ENCODE measurements at places on chromosomes 1 and 21.

- DNase-seq: no peak
These were observed 8.8 kb downstream of the SLC19A1 start for GRCh38 chr21:45533361-45533845.

DNA sequence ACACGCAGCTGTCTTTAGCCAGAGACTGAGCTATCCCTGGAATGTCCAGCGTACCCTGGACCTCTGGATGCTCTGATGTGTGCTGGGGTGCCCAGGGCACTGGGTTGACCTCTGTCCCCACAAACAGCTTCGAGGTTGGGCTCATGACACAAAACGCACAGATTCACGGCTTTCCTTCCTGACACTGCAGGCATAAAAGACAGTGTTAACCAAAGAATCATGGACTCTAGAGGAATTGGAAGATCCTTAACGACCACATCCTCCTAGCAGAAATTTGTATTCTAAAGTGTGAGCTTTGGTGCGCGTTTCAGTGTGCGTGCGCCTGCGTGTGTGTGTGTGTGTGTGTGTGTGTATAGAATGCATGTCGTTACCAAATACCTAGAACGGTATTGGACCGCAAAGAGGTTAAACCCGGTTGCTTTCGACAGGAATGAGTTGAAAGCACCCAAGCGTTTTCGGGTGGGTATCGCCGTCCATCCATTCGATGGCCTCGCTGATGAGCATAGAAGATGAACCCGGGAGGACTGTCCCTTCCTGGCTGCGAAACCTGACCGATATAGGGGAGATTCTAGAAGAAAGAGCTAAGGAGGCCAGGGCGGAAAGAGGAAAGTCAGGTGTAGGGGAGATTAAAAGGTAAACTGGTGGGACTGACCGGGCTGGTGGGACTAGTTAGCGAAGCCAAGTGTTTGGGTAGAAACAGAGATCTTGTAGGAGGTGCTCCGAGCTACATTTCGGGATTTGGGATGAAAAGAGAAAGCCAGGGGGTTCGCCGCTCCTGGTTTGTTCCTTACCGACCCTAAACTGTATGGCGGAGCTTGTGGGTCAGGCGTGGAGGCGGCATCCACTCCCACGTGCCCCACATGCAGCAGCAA is 6.8 kb upstream of the LHX9 start:
- DNase-seq: no peak

DNA sequence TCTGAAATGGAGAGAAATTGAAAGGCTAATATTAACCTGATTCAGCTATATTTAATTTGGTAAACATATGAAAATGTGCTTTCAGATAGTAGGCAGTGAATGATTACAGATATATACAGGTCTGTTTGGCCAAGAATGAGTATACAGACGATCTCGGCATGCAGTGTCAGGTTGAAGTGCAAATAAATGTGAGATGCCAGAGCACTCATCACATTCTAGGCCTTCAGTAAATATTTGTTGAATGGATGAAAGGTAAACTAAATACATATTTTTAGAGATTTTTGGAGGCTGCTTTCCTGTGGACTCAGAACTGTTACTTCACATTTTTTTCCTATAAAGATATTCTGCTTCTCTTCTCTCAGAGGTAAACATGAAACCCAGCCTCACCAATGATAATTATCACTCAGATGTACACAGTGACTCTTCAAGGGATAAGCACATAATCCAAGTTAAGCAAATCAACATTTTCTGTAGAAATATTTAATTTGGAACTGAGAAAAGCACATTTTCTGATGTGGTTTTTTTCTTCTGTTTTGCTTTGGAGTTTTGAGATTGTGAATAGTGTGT is 702.9 kb downstream of the BRINP3 start:
- DNase-seq: no peak

DNA sequence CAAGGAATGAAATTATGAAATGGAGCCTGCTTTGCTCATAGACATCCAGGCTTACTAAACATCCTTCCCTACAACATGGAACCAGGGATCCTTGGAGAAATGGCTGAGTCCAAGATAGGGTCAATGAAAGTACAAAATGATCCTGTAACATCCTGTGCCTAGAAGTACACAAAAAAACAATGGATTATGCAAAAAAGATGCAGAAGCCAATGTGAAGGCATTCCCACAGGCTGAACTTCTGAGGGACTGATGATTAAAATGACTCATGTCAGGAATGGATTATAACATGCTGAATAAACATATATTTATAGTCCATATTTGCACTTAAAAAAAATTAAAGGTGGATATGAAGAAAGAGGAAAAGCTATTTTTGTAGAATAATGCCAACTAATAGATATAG is 10.4 kb upstream of the HOOK1 start:
- no peak for DNase-seq

GRCh38 chr1:34460193-34460592 is 283.5 kb downstream of the C1orf94 start:
- peak; percentile 50 for DNase-seq

- peak; percentile 24 for DNase-seq
These were observed 87.2 kb downstream of the HHAT start for GRCh38 chr1:210415846-210416448.

DNA sequence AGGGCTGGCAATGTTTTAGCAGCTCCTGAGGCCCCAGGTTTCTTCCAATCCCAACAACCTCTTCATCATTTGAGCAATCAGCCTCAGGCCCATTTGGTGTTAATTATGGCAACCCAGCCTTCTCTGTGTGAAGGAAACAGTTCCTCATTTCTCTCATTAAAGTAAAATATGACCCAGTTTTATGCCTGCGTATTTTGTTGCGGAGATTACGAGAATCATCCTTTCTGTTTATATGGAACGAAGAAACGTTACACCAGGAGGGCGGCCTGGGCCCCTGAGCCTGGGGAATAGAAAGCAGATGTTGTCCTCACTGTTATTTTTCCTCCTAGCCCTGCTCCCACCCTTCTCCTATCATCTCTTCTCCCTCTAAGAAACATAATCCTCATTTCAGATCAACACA is 332.2 kb upstream of the USP24 start:
- peak; percentile 89 for DNase-seq

DNA sequence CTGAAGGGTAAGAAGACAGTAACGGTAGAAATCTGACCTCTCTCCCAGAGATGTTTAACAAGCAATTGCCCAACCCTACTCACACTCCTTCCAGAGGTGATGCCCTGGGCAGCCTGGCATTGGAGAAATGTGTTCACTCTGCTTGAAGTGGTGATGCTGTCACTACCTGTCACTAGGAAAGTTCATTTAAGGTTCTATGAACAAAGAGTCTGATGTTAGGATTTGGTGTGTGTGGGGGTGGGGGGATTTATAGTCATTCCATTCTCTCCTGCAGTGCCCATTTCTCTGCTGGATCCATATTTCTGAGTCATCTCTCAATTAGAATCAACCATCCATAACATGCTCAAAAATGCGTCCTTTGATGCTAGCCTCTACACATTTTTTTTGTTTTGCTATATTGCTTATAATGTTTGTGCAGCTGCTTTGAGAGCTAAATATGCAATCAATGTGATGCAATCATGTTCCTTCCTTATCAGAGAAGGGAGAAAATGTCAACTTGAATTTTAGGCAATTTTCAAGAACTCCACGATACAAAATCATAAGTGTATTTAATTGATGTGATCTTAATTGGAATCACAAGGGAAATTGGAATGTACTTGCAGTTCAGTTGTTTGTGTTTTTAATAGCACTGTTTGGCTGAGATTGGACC is 173.9 kb downstream of the DUSP10 start:
- DNase-seq: no peak

Measured in NCI-H524 (cell line).